ENCODE measurements at places on chromosomes 16 and 17.

DNA sequence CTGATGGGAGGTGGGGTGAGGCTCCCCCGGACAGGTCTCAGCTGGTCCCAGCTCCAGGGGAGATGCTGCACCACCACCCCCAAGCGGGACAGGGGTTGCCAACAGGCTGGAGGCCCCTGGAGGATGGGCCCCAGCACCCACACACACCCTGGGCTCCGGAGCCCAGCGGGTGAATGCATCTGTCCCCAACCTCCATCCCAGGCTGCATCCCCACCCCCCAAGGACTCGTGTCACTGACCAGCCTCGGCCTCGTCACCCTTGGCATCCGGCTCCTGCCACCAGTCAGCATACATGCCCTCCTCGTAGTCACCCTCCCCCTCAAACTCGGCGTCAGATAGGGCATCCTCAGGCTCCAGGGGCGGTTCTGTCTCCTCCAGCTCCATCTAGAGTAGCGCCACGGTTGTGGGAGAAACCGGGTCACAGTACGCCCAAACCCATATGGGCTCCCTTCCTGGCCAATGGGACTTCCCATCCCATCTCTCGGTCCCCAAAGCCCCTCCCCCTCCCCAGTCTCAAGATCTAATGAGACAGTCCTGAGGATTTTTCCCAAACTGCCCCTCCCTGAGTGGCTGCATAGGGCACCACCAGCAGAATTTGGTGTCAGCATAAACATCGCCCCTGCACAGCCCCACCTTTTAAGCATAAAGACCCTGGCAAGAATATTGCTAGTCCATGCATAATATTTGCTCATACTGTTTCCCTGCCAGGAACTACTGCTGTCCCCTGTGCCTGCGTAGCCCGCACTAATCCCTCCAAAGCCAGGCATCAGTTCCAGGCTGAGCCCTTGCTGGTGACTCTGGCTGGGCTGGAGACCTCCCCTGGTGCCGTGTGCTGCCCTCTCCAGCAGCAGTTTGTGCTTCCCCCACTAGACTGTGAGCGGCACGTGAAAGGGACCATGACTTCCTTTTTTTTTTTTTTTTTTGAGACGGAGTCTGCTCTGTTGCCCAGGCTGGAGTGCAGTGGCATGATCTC lies 8.4 kb downstream of the P3H4 start:
- peak; percentile 63 for DNase-seq

DNA sequence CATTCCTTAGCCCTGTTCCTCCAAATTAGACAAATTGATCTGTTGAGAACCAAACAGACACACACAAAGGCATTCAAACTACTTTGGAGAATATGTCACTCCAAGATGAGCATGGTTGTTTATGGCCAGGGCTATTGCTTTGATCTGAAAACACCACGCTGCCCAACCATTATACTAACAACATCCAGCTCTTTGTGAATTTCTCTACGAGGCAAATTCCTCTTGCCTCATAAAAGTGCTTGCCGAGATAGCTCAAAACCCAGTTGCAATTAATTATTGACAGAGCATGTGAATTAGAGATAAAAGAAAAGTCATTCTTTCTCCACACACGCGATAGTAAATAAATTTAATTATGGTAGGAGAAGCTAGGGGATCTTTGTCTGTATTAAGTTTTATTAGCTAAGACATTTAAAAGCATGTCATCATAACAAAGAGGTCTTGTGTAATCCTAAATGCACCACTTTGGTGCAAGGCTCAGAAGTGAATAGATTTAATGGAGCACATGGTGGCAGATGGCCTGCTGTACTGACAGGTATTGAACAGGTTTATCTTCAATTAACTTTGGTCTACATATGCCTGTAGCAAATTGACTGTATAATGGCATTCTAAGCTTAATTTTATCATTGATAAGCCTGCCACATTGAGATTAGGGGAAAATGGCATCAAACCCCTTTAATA lies 441.8 kb downstream of the HS3ST4 start:
- DNase-seq = no peak

- DNase-seq = no peak
Measured at GRCh38 chr16:57028086-57028485, 38.7 kb downstream of the NLRC5 start.

DNA sequence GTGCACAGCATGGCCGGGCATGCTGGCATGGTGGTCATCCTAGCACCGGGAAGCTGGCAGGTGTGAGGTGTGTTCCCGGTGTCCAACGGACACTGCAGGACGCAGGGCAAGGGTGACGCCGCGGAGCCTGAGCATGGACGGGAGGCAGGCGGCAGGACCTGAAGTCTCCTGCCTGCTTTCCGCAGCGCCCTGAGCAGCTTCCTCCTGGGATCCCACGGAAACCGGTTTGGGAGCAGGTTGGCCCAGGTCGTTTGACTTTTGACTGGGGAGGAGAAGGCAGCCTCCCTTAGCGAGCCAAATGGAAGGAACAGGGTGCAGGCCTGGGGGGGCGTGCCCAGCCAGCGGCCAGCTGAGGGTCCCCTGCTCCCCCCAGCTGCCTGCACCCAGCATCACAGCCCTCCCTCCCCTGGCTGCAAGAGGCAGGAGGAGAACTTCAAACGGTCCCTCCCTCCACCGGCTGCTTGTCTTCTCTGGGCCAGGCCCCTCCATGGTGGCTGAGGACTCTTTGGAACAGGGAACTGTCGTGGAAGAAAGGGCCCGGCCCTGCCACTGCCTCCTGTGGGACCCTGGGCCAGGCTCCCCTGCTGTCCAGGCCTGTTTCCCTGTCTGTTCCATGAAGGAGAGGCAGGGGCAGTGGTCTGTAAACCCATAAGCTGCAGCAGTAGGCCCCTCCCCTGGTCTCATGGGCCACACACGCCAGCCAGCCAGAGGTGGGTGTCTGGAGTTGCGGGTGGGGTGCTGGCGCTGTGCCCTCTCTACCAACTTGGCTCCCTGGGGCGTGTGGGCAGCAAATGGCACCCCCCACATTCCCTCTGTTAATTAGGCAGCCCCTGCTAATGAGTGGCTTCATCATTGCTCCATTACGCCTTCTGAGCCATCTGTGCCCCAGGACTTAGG lies 7.8 kb upstream of the ADGRG1 start:
- DNase-seq = no peak

GRCh38 chr17:28908640-28909167 lies 5.8 kb upstream of the DHRS13 start:
- no peak for DNase-seq

GRCh38 chr17:38900978-38901656 lies 24.3 kb upstream of the LASP1NB start:
- no peak for DNase-seq

GRCh38 chr16:81537721-81538561 lies 93.3 kb downstream of the CMIP start:
- no peak for DNase-seq

DNA sequence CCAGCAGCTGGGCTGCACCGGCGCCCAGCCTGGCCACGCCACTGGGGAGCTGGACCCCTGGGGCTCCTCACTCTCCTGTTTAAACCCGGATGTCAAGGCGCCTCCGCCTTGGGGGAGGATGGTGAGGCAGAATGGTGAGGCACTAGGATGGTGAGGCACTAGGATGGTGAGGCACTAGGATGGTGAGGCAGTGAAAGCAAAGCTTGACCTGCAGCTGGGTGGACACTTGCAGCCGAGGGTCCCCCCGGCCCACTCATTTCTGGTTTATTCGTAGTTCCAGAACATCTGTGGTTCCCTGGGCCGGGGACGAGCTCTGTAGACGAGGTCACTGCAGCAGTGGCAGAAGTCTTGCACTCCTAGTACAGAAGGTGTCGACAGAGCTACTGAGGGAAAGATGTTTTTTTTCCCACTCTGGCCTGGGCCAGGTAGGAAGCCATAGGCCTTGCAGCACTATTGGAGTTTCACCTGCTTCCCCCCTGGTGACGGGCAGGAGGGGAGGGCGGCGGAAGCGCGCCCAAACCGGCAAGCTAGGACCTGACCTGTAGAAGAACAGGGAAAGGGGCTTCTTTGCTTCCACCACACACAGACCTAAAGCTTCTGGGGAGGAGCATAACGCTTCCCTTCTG lies 1.1 kb upstream of the HNF1B start:
- no peak for DNase-seq

- no peak for DNase-seq
Measured at GRCh38 chr17:48497103-48497502, 33.7 kb downstream of the HOXB1 start.

- DNase-seq = no peak
Measured at GRCh38 chr16:8585857-8586256, 4.5 kb downstream of the TMEM114 start.

DNA sequence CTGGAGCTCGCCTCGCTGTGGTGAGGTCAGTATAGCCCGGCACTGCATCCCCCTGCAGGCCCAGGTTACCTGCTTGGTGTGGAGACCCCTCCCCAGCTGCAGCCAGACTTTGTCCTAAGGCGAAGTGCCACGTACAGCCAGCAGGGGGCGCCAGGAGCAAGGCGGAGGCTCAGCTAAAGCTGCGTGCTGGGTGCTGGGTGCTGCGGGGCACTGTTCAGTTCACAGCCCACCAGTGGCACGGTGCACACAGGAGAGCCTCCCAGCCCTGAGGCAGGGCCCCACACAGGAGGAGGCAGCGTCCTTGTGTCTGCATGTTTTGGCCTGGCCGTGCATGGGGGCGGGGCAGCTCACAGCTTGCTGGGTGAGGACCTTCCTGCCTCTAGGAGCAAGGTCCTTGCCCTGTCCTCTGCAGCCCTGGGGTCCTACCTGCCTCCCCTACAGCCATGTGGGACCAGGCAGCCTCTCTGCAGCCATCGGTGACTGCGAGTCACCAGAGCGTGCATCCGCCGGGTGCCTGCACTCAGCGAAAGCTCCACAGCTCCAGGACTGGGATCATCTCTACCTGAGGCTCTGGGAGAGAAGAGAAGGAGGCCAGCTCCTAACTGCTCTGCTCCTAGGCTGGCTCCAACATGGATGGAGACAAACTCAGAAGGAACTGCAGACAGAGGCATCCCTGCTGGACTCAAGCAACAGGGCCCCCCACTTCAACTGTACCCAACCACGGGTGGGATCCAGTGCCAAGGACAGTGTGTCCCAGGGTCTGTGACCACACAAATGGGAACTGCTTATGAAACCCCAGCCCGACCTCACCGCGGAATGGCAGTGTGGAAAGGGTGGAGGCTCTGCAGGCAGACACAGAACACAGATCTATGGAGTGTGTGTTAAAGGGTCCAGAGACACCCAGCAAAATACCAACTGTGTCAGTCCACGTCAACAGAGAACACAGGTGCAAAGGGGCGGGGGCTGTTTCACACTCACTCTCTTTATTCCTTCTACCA lies 19.0 kb downstream of the SLC7A5 start:
- peak; percentile 57 for DNase-seq

- peak; percentile 83 for DNase-seq
Measured at GRCh38 chr16:89909777-89910716, 8.6 kb upstream of the MC1R start.

- no peak for DNase-seq
Measured at GRCh38 chr17:80565343-80566053, 20.9 kb downstream of the RPTOR start.

- DNase-seq = no peak
Measured at GRCh38 chr17:3907483-3908216, 8.6 kb downstream of the P2RX1 start.

DNA sequence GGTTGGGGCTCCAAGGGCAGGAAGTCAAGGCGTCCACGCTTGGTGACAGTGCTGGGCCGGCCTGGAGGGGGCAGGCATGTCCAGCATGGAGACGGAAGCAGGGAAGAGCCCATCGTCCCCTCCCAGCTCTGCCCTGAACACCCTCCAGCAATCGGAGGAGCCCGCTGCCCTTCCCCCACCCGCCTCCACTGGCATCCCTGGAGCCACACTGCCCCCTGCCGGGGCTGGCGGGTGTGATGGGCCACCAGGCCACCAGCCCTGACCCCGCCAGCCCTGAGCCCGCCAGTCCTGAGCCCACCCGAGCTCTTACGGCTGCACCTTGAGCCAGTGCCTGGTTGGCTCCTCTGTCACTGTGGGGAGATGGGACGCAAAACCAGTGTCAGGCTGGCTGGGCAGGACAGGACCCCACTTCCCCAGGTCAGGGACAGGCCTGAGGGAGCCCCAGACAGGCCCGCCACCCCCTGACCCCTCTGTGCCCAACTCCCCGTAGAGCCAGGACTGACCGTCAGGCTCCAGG lies 4.1 kb upstream of the CDH15 start:
- peak; percentile 76 for DNase-seq

GRCh38 chr17:19408346-19408710 lies 2.7 kb upstream of the RNF112 start:
- DNase-seq = no peak

DNA sequence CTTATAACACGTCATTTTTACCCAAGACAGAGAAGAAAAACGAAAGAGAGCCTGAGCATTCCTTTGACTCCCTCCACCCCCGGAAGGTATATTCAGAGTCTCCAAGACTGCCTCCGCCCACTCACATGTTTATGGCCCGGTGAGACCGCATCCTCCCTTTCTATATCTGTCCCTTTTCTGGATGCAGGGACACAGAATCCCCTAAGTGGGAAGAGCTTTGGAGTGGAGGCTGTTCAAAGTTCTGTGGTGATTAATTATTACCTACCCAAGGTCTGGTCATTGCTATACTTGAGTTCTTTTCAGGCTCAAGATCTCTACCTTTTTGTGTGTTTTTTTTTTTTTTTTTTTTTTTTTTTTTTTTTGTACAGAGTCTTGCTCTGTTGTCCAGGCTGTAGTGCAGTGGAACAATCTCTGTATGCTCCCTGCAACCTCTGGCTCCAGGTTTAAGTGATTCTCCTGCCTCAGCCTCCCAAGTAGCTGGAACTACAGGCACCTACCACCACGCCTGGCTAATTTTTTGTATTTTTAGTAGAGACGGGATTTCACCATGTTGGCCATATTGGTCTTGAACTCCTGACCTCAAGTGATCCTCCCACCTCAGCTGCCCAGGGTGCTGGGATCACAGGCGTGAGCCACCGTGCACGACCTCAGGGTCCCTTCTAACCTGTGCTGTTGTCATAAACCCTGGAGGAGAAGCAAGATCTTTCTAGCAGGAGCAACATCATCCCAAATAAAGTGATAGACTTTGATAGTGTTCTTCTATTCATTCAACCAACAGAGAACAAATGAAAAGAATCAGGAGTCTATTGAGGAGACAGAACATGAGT lies 407.1 kb downstream of the WWOX start:
- DNase-seq = no peak

DNA sequence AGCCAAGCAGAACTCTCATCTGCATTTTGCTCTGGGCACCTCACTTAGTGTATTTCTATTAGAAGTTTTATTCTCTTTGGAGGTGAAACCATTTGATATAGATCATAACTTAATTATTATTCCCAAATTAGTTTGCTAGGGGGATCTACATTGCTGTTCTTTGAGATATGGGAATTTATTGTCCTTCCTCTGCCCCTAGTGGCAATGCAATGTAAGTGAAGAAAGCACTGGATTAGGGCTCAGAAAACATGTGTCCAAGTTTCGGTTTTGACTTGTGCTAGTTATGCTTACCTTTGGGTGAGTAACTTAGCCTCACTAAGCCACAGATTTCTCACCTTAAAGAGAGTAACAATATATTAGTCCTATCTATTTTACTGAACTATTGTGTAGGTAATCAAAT lies 2.9 kb downstream of the KRT39 start:
- DNase-seq = no peak

DNA sequence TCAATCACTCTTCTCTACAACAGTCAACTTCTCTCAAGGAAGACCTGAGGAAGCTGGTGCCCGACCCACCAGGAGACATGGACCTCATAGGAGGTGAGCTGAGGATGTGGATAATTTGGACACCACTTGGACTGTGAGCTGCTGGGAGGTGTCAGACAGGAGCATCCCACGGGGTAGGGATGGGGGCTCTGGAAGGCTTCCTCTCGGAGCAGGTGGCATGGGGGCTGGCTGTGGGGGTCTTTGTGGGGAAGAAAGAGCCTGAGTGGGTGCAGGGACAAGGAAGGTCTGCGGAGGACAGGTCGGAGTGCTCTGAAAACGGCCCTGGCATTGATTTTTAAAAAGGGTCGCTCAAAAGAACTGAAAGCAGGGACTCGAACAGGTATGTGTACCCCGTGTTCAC lies 64.0 kb downstream of the TBC1D16 start:
- no peak for DNase-seq

- peak; percentile 93 for DNase-seq
Measured at GRCh38 chr16:56729735-56730662, at the start of gene NUP93. Gene NUP93, plus strand, starts transcription at chr16:56730129. Its CDS starts 18,119 bp downstream, at chr16:56748248.

All from G401 (cell line).